IPS DF 6.9 (cell line): ENCODE measurements at places on chromosomes 1 and 21.

DNA sequence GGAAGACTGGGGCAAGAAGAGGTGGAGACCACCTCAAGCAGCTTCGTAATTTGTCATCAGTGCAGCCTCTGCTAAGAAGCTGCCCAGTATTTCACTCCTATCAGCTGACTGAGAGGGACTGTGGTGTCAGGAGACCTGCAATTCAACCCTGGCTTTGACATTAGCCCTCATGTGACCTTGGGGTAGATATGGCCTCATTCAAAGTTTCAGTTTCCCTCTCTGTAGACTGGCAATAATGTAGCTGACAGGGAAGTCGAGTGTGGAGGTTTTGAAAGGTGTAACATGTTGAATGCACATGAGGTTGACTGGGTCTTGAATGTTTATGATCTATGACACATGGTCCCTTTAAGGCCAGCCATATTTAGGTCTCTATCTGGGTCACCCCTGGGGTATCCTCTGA lies 2.2 kb upstream of the SPRR4 start:
- no peak for DNase-seq
- no peaks in the 10 kb centered on the region for H3K36me3 ChIP-seq
- H3K27me3 ChIP-seq = no peaks in the 10 kb centered on the region
- no peak overlapping the region for H3K27ac ChIP-seq
- H3K4me3 ChIP-seq = no peak overlapping the region

- H3K27me3 ChIP-seq = no peaks in the 10 kb centered on the region
- no peak for DNase-seq
- no peaks in the 10 kb centered on the region for H3K36me3 ChIP-seq
Observed at GRCh38 chr1:50251702-50252101, 143.0 kb downstream of the ELAVL4 start.

GRCh38 chr1:91569411-91570119 lies 68.9 kb downstream of the CDC7 start:
- H3K27me3 ChIP-seq = no peaks in the 10 kb centered on the region; the same call in 1 of the 2 replicates
- H3K36me3 ChIP-seq = no peaks in the 10 kb centered on the region
- H3K4me1 ChIP-seq = no peaks in the 10 kb centered on the region
- no peak for DNase-seq
- H3K4me3 ChIP-seq = no peak overlapping the region

GRCh38 chr1:68346188-68346808 lies 103.5 kb downstream of the RPE65 start:
- no peaks in the 10 kb centered on the region for H3K4me1 ChIP-seq
- no peaks in the 10 kb centered on the region for H3K36me3 ChIP-seq
- H3K27me3 ChIP-seq = no peaks in the 10 kb centered on the region
- H3K4me3 ChIP-seq = no peak overlapping the region

DNA sequence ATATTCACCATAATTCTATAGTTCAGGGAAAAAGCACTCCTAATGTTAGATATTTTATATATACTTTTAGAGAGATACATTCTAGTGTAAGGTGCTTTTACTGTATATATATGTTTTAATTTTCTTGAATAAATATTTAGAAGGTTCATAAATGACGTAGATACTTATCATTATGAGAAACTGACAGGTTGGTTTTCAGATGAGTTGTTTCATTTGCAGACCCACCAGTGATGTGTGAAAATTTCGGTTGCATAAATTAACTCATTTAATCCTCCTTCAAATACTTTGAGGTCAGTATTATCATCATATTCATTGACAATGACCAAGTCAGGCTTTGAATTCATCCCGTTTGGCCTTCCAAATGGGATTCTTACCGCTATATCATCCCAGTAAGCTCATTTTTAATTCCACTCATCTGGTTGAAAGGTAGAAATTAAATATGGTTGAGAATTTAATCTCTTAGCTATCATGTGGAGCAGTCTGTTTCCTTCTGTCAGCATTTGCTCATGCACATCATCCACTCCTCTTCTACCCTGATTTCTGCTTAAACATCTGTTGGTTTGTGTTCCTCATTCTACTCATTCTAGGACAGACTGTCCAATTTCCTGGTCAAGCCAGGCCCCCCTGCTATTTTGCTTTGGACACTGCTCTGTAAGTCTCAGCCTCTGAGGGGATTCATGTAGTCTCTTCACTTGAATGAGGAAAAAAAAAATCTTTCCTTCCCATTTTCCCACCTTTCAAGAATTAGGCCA lies 1156.6 kb downstream of the PLA2G4A start:
- H3K27me3 ChIP-seq = no peaks in the 10 kb centered on the region
- no peaks in the 10 kb centered on the region for H3K4me1 ChIP-seq
- no peaks in the 10 kb centered on the region for H3K36me3 ChIP-seq
- no peak overlapping the region for H3K4me3 ChIP-seq

GRCh38 chr1:162193815-162194214 lies 124.3 kb downstream of the NOS1AP start:
- no peaks in the 10 kb centered on the region for H3K36me3 ChIP-seq
- H3K4me3 ChIP-seq = no peak overlapping the region
- H3K27me3 ChIP-seq = no peaks in the 10 kb centered on the region
- H3K4me1 ChIP-seq = peaks cover 6% of the 10 kb centered on the region
- DNase-seq = no peak
- H3K27ac ChIP-seq = no peak overlapping the region

- H3K4me3 ChIP-seq = no peak overlapping the region
- H3K27ac ChIP-seq = no peak overlapping the region
- peaks cover 22% of the 10 kb centered on the region for H3K36me3 ChIP-seq
- H3K27me3 ChIP-seq = no peaks in the 10 kb centered on the region
Observed at GRCh38 chr1:16204634-16205333, 7.7 kb downstream of the ARHGEF19 start.
